NCI-H187 (cell line): ENCODE measurements at places on chromosomes 11 and 22.

- no peak for DNase-seq
Measured at GRCh38 chr11:114775875-114776621, 97.7 kb downstream of the NXPE2 start.

DNA sequence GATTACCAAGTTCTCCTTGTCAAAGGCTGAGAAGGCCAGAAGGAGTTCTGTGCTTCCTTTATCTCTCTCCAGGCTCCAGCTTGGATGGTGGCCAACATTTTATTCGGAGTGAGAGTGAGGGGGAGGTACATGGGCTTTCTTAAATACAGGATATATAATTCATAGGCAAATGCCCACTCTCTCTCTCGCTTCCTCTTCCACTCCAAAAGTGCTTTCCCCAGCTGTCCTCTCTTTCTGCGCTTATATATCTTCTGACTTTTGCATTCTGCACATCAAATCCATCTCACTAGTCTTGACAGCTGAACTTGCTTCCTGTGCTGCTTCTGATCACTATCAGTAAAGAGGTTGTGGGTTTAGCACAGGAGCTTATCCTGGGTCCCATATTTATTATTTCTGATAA, 125.4 kb upstream of the ARHGAP20 start:
- DNase-seq = no peak

GRCh38 chr11:34339149-34340064, 18.4 kb downstream of the ABTB2 start:
- no peak for DNase-seq

DNA sequence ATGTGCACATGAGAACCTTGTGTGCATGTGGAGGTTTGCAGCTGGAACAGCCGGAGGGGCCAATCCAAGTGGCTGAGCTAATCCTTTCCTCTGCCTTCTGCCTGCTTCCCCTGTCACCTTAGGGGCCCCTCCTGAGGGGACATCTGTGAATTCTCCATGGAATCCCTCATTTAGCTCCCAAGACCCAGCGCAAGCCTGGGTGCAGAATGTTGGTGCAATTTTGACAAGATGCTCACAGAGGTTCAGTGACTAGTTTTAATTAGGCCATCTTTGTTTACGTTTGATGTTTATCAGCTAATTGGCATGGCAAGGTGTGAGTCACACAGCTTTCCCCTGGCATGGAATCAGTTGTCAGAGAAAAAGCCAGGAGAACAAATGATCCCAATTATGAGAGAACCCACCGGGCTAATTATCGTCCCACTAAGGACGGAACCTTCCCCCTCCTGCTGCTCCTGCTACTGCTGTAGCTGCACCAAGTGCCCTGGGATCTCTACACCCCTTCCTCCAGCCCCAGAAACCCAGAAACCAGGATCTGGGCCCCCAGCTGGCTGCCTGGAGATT, 63.6 kb upstream of the PAX6 start:
- DNase-seq = no peak

DNA sequence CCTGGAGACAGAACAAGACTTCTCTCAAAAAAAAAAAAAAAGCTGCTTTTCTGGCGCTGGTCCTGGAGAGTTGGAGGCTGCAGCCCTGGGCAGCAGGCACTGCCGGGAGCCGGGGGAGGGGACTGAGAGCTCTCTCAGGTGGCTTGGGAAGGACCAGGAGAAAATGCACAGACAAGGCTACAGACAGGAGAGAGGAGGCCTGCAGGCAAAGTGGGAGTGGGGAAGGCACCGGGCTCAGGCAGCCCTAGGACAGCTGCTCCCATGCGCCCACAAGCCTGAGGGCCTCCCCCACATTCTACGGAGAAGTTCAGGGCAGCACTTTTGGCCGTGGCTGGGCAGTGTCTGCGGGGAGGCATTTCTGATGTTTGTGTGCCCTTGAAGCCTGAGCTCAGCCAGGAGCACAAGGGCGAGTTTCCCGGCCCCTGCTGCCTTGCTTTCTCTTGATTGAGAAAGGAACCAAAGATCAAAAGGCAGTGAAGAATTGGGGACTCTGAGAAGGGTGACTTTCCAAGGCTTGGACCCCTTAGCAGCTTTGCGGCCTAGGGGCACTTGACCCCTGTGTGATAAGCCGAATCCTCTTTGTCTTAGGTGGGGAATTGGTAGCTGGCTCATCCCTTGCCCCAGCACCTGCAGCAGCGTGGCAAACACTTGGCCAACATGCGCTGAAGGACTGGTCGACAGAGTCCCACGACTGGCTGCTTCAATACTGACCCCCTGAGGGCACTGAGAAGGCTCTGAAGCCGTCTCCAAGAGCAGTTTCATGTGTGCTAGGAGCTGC, 35.3 kb downstream of the PPM1F start:
- DNase-seq = no peak

DNA sequence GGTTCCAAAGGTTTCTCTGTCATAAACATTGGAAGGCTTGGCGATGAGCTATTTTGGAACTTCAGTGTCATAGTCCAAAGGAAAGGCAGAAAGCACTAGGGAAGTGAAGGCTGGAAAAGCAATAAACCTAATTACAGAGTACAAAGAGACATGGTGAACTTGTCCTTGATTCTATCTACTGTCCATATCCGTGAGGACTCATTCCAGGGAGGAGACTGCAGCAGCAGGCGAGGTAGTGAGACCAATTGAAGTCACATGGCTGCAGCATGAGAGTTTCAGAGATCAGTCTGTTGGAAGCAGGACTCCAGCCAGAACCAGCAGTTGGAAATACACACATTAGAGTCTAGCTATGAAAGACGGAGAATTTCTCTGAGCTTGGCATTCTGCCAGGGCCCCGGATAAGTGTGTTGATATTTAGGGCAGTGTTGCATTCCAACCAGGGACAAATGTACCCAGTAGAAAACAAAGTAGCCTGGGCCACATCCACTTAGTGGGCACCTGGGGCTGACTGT, 54.1 kb upstream of the ARHGAP42 start:
- DNase-seq = no peak

GRCh38 chr22:19228179-19228578, 49.6 kb upstream of the SLC25A1 start:
- DNase-seq = no peak

- DNase-seq = no peak
Measured at GRCh38 chr11:103413266-103413888, 304.2 kb downstream of the DYNC2H1 start.
